AG04450 (cell line): ENCODE measurements at places on chromosomes 1 and 21.

DNA sequence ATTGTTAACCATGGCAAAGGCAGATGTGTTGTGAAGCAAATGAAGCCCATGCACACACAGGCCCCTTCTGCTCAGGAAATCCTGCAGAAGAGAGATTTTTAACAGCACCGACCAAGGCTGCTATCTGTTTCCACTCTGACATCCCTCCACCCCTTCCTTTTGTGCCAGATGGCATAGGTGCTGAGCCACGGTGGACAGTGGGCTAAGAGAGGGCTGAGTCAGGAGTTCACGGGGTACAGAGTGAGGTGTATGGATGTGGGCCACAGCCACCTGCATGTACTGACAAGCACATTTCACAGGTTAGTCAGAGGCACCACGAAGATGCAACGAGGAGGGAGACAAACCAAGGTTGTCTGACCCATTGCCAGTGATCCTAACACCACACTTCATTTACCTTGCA is 9.5 kb downstream of the RSPH1 start:
- no peak for DNase-seq

- DNase-seq = no peak
Observed at GRCh38 chr1:77133731-77134358, 85.4 kb downstream of the PIGK start.

DNA sequence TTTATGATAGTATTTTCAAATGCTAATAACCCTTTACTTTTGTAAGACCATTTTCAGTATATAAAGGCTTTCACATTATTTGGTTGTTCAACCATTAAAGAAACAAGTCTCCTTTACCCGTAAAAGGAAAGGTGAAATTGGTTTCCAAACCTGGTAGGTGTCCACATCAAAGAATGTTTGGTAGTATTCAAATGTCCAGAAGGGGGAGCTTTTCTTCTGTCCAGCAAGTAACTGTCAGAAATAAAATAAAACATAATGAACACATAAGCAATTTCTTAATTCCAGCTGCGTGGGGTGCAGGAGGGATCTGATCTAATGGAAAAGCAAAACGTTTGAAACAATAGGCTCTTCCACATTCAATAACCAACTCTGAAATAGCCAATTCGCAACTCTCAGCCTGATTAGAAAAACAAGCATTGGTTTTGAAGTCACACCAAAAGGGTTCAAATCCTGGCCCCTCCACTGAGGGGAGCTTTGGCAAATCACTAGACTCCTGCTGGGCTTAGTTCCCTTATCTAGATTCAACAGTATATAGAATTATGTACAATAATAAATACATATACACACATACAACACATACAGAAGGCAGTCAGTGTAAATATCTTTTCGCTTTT is 11.0 kb downstream of the YIPF1 start:
- peak; percentile 13 for DNase-seq

DNA sequence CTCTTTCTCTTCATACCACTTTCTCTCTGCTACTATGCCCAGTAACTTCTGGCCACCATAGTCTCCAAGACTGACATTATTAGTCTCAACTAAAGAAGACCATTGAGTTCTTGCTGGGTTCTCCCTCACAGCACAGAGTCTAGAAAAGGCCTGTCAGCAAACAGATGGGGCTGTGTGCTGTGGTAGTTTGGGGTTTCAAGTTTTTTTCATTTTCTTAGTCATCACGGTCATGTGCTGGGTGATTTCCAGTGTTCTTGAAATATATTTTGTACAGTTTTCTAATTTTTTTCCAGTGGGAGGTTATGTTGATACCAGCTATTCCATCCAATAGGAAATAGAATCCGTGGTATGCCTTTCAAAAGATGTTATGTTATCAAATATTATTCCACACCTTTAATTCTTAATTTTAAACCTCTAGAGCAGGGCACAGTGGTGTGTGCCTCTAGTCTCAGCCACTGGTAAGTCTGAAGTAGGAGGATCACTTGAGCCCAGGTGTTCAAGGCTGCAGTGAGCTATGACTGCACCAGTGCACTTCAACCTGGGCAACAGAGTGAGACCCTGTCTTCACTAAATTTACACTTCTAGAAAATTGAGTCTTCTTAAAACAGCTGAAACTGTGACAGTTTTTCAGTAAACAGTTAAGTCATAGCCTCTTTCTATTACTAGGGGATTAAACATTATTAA is 8.3 kb downstream of the CFHR2 start:
- no peak for DNase-seq

DNA sequence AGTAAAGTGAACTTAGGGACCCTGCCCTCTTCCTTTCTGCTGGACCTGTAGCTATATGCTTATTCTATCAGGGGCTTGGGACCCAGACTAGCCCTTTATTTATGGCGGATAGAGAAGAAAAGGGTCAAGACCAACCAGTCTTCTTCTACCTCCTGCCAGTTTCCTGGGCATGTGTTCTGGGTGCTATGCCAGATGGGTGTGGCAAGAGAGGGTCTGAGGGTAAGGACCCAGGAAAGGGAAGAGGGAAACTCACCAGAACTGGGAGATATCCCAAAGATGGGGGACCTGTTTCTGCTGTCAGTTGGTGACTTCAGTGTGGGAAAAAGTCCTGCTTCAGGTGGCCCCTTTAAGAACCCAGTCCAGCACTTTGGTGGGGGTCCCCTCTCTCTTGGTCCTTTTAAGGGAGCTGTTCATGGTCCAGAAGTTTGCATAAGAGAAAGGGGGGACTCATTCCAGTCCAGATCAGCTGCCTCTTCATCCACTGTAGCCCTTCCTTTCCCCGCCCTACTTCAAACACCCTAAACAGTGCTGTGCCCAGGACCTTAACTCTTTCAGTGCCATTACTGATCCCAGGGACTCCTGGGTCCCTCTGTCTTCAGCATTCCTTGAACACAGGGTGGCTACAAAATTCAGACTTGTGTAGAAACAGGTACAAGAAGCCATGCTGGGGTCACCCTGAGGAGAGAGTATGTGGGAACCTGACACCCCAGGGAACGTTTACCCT is 18.4 kb downstream of the SSR2 start:
- DNase-seq = no peak

DNA sequence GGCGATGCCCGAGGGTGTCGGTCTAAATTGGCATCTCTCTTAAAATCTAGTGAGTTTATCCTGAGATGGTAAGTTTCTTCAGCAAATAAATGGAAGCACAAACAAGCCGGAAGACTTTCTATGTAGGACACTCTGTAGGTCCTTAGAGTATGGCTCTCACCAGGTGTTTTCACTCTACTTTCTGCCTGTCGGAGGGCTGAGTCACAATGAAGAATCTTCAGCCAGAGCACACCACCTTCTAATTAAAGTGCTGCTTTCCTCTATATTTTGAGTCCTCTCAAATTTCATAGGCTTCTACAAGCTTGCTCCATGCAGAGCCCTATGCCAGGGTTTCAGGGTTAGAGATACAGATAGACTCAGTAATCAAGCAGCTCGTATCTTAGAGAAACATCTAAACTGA is 27.1 kb downstream of the KCNK1 start:
- DNase-seq = no peak

- DNase-seq = no peak
Observed at GRCh38 chr1:200179781-200180160, 152.3 kb downstream of the NR5A2 start.

DNA sequence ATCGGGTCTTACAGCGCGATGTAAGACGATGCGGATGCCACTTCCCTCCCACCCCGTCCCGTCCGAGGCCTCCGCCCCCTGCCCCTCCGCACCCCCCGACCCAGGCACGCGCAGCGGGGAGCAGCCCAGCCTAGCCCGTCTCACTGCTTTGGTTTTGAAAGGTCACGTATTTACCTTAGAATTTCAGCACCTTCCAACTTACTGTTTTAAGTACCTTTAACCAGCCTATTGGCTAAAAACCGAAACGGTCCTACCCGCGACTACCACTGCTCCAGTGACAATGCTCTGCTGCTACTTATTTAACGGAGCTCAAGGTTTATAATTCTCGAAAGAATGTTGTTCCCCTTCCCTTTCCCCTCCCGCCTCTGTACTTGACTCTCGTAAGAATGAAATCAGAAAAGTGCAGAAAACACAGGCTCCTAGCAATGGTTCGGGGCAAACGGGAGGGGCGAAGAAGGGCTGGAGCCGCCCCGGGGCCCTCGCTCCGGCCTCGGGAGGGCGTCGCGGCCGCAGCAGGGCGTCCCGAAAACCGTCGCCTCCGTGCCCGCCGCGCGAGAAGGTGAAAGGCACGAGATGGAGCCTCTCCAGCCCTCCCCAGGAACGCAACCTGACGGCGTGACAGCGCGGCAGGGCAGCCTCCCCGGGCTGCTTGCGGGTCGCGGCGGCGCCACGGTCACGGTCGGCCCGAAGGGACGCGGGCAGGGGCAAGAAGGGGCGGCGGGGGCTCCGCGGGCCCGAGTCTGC is 667 bp downstream of the TMEM50B start:
- no peak for DNase-seq

DNA sequence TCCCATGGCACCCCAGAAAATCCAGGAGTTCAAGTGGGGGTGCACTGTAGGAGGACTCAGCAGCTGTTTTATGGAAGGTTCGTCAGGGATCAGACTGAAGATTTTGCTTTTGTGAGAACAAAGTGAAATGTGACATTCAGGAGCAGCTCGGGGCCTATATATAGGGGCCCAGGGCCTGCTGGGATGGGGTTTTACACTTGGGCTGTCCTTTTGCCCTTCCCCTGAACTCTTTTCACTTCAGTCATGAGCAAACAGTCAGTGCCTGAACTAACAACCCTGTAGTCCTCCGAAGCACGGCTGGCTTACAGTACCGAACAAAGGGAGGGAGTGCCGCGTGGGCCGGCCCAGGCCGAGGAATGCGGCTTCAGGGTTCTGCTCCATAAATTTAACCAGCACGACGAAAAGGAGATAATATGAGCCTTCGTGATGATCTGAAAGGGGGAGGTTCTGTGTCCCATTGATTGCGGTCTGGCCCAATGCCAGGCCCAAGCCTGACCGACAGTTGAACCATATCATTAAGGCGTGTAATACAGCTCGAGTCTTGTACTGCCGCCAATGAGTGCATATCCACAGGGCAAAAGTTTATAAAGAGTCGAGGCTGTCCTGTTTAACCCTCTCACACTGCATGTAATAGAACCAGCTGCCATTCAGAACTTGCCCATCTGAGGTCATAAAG is 139.9 kb downstream of the DHRS3 start:
- DNase-seq = peak; percentile 99

GRCh38 chr1:154831462-154831861 is 38.6 kb downstream of the KCNN3 start:
- no peak for DNase-seq

- no peak for DNase-seq
Observed at GRCh38 chr1:180237869-180238476, 7.9 kb downstream of the LHX4 start.

DNA sequence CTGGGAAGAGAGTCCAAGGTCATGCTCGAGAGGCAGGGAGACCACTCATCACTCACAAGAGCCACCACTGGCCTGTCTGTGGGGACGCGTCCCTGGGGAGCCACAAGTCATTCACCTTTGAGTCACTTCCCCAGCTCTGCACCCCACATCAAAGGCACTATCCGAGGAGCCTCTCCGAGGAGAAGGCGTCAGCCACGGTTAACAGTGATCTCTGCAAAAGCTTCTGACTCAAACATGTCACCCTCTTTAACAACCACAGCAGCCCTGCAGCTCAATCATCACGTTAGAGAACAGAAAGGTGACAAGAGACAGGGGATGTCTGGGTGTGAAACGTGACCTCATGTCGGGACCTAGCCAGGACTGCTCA is 9.0 kb downstream of the LRRC47 start:
- DNase-seq = no peak

DNA sequence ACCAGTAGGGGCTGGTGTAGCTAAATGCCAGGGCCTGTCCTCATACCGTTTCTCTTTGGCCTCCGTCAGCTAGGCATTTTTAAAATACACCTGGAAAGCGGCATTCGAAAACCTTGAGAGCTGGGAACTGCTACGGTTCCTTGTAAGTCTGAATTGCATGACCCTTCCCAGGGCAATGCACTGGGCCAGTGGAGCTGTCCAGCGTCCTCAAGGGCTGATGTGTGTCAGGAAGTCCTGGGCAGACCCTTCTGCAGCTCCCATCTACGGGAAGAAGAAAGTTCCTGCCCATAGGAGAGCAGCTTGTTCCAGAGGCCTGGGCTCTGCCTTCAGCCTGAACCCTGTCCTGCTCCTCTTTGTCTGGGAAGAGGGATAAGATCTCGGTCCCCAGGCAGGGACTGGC is 34.1 kb downstream of the UBASH3A start:
- DNase-seq = no peak

DNA sequence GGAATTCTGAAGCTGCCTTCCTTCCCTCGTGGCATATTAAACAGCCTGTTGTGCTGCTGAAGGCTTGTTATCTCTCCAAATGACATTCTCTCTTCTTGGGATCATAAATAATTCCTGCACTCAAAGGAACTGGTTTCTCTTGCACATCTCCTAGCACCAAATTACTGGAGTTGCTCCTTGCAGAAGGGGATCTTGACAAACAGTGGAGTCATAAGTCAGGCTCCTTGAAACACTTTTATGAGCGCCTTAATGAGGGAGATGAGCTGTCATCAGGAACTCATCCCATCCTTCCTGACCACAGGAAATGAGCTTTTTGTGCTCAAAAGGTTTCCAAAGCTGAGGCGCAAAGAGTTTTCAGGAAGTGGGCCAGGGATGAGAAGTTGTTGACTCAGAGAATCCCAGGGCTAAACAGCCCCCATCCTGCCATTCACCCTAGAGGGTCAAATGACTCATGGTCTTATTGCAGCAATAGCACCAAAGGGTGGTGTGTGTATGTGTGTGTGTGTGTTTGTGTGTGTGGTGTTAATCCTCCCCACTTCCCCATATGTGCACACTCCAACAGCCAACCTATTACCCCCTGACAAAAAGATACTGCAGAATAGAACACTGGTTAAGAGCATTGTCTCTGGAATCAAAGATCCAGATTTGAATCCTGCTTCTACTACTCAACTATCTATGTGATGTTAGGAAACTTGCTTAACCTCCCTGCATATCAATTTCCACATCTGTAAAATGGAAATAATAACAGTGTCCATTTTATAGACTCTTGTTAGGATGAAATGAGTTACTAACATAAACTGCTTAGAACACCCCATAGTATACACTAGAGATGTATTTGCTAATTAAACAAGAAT is 2.8 kb upstream of the PHC2 start:
- DNase-seq = peak; percentile 91

GRCh38 chr1:57017200-57017599 is 51.4 kb upstream of the C8B start:
- no peak for DNase-seq

- DNase-seq = no peak
Observed at GRCh38 chr1:26283871-26284596, 4.1 kb downstream of the SH3BGRL3 start.

DNA sequence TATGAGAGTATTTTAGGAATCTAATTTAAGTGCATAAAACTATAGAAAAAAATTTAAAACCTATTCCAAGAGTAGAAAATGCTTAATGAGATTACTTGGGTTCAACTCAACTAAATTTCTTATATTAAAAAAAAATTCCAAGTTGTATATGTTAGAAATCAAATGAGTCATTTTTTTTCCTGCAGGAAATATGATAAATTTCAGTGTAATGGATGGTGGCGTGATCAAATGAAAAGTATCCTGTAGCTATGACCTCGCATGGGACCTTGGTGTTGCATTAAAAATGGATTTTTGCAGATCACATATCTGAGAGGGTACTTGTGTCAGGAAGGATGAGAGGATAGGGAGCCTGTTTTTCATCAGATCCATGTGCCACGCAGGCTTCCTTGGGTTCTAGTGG is 17.9 kb downstream of the ATP5PO start:
- no peak for DNase-seq
